Activated T-helper 17 cell treated with anti-CD3 and anti-CD28 coated beads, Interleukin-2, amount 50 U/mL, for 72 hours (primary cell): ENCODE measurements at places on chromosomes 16 and 17. TPM values are rescaled to one million over a fixed set of nuclear protein-coding genes. Genes with fewer than 3 reads are reported as not detected.

SLFN14 gene
- total RNA-seq: not detected

GRCh38 chr17:55266051-55266957 is 1.5 kb downstream of the HLF start:
- no peak for ATAC-seq

DNA sequence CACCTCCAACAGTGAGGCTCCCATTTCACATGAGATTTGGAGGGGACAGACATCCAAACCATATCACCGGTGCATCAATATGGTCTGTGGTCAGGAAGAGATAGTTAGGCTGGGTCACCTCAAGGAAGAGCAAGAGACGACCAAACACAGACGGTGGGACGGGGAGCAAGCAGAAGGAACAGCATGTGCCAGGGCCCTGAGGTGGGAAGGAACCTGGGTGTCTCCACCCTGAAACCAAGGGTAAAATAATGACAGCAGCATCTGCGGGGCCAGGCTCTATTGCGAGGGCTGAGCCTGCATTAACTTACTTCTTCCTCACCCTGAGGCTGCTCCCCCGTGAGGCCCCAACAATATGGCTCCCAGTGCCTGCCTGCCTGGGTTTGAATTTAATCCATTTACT is 8.9 kb upstream of the PRSS21 start:
- ATAC-seq: no peak

GRCh38 chr16:67651847-67652246 is 6.9 kb downstream of the CARMIL2 start:
- ATAC-seq: no peak

DNA sequence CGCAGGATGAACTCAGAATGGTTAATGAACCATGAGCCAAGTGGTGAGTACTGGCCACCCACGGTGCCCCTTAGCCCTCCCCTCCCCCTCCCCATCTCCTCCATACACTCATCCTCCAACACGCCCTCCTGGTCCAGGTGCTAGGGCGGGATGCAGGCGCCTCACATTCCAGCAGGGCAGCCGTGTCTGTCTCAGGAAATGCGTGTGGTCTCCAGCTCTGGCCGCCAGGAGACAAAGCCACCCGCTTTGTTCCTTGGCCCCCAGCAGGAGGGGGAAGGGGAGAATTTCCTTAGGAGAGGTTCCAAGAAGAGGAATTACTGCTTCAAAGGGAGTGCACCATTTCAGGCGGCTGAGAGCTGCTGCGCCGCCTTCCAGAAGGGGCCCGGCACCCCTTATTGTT is 29.7 kb upstream of the RMI2 start:
- ATAC-seq: no peak

DNA sequence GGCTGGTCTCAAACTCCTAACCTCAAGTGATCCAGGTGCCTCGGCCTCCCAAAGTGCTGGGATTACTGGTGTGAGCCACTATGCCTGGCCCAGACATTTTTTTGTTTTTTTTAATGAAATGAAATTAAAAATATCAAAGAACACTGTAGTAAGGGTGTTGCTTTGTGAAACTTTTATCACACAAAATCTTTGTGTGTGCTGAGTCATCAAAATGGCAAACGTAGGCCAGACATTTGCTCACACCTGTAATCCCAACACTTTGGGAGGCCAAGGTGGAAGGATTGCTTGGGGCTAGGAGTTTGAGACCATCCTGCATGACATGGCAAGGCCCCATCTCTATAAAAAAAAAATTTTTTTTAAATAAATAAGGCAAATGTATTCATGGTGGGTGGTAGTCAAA is 9.7 kb downstream of the NAT9 start:
- ATAC-seq: no peak

DNA sequence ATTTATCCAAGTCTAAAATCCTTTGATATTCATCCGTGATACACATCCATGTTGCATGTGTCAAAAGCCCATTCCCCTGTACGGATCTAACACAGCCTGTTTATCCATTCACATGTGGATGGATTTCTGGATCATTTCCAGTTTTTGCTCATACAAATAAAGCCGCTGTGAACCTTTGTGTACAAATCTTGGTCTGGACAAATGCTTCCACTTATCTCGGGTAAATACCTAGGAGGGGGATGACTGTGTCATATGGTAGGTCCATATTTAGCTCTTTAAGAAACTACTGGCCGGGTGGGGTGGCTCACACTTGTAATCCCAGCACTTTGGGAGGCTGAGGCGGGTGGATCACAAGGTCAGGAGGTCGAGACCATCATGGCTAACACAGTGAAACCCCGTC is 6.3 kb upstream of the TBCD start:
- ATAC-seq: no peak

DNA sequence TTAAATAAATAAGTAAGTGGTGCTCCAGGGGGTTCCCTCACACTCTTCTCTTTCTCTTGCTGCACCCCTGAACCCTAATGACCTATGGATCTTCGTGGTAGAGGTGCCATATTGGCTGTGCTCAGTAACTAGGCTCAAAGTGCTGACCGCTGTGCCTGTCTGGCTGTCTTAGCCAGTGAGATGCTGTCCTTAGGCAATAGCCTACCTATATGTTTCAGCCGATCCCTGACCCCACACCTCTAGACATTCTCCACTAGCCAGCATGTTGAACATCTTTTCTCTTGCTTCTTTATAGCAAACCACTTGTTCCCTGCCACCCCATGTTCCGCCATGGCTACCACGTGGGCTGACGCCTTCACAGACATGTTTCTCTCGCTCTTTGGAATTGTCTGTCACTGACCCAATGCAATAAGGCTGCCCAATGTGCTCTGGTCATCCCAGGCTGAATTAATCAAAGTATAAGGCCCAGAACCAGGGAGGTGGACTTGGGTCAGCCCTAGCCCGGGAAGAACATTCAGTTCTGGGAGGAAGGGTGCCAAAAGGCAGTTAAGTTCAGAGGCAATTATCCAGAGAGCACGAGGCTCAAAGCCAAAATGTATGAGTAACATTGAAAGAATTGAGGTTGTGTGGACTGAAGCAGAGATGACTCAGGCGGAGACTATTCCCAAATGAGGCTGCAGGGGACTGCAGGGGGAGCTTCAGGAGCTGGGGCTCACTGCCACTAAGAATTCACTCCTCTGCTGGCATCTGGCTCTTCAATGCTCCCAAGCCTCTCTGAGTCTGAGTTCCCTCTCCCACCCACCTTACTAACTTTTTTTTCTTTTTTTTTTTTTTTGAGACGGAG is 28.7 kb upstream of the TNRC6A start:
- ATAC-seq: peak; percentile 50
